HEK293T (cell line): ENCODE measurements at places on chromosomes 13 and 19.

DNA sequence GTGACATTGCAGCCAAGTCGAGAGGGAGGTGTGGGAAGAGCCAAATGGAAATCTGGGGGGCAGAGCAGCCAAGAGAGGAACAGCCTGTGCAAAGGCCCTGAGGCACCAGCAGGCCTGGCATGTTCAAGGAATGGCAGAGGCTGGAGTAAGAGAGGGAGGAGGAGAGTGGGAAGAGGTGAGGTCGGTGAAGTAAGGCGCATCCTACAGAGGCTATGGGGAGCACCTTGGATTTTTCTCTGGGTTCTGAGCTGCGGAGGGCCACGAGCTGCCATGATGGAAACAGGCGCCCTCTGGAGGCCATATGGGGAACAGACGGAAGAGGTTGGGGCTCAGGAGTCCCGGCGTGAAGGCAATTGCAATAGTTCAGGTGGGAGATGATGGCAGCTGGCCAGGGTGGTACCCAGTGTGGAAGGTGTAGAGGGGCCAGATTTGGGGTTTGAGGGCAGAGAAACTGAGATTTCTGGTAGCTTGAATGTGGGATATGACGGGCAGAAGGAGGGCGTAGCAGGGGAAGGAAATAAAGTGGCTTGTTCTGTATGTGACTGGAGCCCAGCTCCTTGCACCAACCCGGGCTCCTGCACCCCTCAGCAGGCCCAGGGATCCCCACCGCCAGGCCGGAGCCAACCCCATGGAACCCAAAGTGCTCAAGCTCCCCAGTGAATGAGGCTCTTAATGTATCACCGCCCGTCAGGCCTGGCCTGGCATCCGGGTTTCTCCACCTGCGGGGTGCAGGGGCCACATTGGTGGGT, 20.5 kb upstream of the STRN4 start:
- DNase-seq: peak; percentile 74

DNA sequence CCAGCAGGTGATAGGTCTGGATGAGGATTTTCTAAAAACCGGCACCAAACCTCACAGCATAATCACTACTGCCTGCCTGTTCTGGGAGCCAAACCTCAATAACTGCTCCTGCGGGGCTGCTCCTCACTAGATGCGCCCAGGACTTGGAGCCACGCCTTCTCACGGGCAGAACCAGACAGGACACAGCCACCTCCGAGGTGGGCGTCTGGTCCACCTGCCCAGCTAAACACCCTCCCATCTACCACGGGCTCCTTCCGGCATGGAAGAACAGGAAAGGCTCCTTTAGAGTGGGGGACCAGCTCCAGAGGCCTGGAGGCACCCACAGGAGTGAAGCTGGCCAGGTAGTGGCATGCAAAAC, 73.5 kb downstream of the PEPD start:
- no peak for DNase-seq

DNA sequence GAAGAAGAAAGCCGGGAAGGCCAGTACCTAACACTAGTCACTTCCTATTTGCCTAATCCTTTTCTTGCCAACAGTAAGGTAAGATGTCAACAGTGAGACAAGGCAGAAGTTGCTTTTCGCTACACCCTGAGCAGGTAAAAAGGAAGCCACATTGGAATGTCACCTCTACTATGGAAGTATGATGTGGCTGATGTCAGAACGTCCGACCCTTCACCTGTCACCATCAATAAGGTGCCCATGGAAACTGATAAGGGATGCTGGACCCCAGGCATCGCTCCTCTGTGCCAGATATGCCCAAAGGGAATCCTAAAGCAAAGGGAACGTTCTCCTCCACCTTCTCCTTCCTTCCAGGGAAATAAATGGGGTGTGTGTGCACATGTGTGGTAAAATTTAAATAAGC, 34.3 kb downstream of the COL4A1 start:
- no peak for DNase-seq

DNA sequence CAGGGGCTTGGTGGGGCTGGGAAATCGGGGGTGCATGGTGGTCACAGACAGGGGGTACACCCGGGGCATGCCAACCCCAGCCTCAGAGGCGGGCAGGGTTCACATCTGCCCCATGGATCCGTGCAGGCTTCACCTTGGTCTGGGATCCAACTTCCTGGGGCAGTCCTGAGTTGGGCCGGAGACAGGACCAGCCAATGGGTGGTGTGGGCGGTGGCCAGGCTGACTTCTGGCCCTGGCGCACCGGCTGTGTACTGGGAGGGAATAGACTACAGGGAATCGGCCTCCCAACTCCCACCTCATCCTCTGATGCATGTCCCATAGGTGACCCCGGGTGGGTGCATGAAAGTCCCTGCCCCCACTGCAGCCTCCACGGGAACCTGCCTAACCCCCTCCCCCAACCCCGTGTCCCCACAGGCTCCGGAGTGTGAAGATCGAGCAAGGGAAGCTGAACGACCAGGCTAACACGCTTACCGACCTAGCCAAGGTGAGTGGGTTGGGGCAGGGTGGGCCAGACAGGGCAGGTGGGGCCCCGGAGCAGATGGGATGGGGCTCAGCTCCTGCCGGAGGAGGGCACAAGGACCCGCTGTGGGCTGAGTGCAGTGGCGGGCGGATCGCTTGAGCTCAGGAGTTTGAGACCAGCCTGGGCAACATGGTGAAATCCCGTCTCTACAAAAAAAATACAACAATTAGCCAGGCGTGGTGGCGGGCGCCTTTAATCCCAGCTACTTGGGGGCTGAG, 14.7 kb upstream of the ARRDC2 start:
- no peak for DNase-seq

GRCh38 chr13:41546372-41547190, 89.2 kb downstream of the RGCC start:
- no peak for DNase-seq

GRCh38 chr13:107681600-107681999, 533.7 kb downstream of the LIG4 start:
- no peak for DNase-seq

GRCh38 chr19:45780146-45780447, 2.2 kb downstream of the DMPK start:
- no peak for DNase-seq

- DNase-seq: no peak
These were observed 11.0 kb downstream of the ZNF835 start for GRCh38 chr19:56660381-56661107.

- no peak for DNase-seq
These were observed 29.9 kb upstream of the LSM14A start for GRCh38 chr19:34142440-34142839.

DNA sequence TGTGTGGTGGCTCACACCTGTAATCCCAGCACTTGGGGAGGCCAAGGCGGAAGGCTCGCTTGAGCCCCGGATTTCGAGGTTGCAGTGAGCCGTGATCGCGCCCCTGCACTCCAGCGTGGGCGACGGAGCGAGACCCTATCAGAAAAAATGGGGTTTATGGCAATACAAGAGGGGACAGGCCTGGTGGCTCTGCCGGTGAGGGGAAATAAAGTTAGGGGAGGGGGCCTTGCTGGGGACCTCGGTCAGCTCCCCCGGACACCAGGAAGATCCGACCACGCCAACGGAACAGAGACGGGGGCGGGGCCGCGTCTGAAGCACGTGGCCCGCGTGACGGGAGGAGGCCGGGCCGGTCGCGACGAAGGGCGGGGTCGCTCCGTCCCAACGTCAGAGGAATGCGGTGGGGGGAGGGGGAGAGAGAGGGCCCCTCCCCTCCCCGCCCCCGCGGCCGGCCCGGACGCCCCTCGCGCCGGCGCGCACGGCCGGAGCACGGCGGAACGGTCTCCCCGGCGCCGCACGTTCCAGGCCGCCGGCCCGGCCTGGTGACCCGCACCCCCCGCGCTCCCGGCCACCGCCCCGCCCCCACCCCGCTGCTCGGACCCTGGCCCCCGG, 1.9 kb upstream of the HNRNPL start:
- peak; percentile 82 for DNase-seq

GRCh38 chr19:57096685-57097361, 23.0 kb upstream of the USP29 start:
- no peak for DNase-seq

GRCh38 chr13:34258646-34259386, 440.9 kb downstream of the RFC3 start:
- DNase-seq: no peak

DNA sequence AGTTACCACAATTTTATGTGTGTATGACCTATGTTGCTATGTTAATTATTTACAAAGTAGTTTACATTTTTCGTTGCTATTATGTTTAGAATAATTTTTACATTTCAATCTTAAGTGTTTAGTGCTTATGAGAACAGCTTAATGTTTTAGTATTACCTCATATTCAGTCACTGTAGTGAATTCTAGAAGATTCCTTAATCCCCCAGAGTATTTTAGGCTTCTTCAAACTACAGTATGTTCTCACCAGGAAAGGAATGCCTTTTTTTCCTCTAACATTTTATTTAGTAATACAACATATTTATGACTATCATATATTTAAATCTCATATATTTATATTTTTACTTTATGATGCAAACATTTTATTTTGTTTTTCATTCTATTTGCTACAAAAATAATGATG, 612.1 kb upstream of the KLHL1 start:
- no peak for DNase-seq

- no peak for DNase-seq
These were observed 431.1 kb downstream of the EFNB2 start for GRCh38 chr13:106104281-106104901.
